PC-9 (cell line): ENCODE measurements at places on chromosomes 2 and 18. TPM values are rescaled to one million over a fixed set of nuclear protein-coding genes. Genes with fewer than 3 reads are reported as not detected.

SERPINB10 gene
- not detected in 2 replicates for total RNA-seq

E2F6 gene
- total RNA-seq: 13.4 and 15.2 TPM in 2 replicates

CCDC85A gene
- 0.10 TPM in 1 of 2 replicates, not detected in the other for total RNA-seq

APCDD1 gene
- not detected in 2 replicates for total RNA-seq

ACMSD gene
- total RNA-seq: not detected in 2 replicates

PECR gene
- total RNA-seq: 10.8 and 16.0 TPM in 2 replicates

REG1B gene
- not detected in 2 replicates for total RNA-seq

CYP27C1 gene
- total RNA-seq: 0.94 and 1.6 TPM in 2 replicates

CDH20 gene
- total RNA-seq: not detected in 2 replicates

IL1R1 gene
- total RNA-seq: 5.0 and 6.5 TPM in 2 replicates

DYSF gene
- total RNA-seq: 10.6 and 12.2 TPM in 2 replicates

ABCB11 gene
- total RNA-seq: not detected in 2 replicates

SCN7A gene
- total RNA-seq: not detected in 2 replicates

LIMS4 gene
- total RNA-seq: 1.4 and 2.1 TPM in 2 replicates

MRO gene
- total RNA-seq: not detected in 2 replicates

KCNE4 gene
- 0.11 TPM in 1 of 2 replicates, not detected in the other for total RNA-seq

LAMA3 gene
- 44.4 and 54.7 TPM in 2 replicates for total RNA-seq

B4GALT6 gene
- total RNA-seq: 3.0 and 5.3 TPM in 2 replicates

CABYR gene
- total RNA-seq: 19.5 and 32.4 TPM in 2 replicates

FBXO15 gene
- 2.2 and 3.9 TPM in 2 replicates for total RNA-seq

PDE1A gene
- 0.11 and 0.30 TPM in 2 replicates for total RNA-seq

SNORC gene
- 10.4 and 20.0 TPM in 2 replicates for total RNA-seq

DRC1 gene
- 4.7 and 6.4 TPM in 2 replicates for total RNA-seq

DOCK10 gene
- 28.9 and 33.6 TPM in 2 replicates for total RNA-seq

MEIS1 gene
- 5.4 and 9.1 TPM in 2 replicates for total RNA-seq

DIPK1C gene
- total RNA-seq: not detected in 2 replicates
